ENCODE measurements at places on chromosomes 11 and 22.
A peak's percentile ranks its signal among the peaks of the same experiment; 100 is the strongest.

DNA sequence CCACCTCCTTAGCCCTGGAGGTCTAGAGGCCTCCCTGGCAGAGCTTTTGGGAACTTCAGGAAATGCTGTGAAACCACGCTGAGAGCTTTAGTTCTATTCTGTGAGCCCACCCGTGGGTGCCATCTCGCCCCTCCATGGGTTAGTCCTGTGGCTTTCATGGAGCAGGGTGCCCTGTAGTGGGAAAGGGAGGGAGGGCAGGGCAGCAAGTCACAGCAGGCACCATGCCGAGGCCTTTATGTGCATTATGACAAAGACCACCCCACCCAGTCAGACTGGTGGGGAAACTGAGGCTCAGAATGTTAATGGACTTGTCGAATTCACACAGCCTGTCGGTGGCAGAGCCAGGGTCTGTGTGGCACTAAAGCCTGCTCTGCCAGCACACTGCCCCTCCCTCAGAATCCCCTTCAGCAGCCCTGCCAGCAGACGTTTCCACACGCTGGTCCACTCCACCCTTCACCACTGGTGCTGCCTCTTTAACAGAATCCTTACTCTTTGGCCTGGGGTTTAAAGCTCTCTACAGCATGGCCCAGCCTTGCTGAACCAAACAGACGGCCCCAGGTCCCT, 13.4 kb downstream of the TMPRSS13 start:
- H3K27me3 ChIP-seq: no peaks in the 10 kb centered on the region
- no peak for DNase-seq
- H3K4me3 ChIP-seq: no peak overlapping the region
- H3K4me1 ChIP-seq: peaks cover 5% of the 10 kb centered on the region
- peaks cover 1% of the 10 kb centered on the region for H3K36me3 ChIP-seq
- H3K27ac ChIP-seq: peak overlapping the region; percentile 50

DNA sequence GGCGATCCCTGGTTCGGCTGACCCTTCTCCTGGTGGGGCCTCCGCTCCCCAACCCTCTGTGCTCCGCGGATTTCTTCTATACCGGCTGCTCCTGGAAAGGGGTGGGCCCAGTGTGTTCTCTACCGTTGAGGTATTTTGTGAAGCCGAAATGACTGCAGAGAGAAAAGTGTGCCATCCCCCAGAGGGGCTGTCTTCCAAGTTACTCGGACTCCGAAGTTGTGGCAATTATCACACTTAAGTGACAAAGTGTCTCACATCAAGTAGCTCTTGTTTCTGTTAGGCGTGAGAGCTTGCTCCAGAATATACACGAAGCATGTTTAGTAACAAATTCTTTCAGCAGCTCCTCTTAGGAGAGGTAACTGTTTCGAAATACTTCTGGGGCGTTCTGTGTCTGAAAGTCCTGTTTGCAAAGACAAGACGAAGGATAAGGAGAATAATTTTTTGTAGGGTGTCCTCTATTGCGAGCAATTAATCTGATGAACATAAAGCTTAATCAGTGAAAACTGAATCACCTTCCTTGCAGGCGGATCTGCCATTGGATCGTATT, 434 bp downstream of the XPNPEP3 start:
- H3K4me1 ChIP-seq: peaks cover 31% of the 10 kb centered on the region
- H3K4me3 ChIP-seq: peak overlapping the region; percentile 97
- peak overlapping the region; percentile 97 for H3K27ac ChIP-seq
- no peaks in the 10 kb centered on the region for H3K27me3 ChIP-seq
- H3K36me3 ChIP-seq: peaks cover 26% of the 10 kb centered on the region

DNA sequence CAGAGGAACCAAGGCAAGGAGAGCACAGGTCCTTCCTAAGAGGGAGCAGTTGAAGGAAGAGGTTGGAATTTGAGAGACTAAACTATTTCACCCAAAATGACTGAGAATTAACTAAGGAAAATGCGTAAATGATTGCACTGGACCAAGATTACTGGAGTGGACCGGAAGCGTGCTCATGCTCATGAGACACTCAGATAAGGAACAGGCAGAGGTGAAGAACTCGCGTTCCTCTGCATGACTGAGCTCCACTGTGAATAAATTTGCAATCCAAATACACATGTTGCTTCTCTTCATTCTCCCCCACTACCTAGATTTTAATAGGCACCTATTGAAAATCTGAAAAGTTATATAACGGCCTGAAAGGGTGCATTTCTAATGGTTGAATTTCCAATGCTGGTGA, 207.0 kb downstream of the KIRREL3 start:
- DNase-seq: no peak
- no peaks in the 10 kb centered on the region for H3K36me3 ChIP-seq
- no peaks in the 10 kb centered on the region for H3K27me3 ChIP-seq
- H3K27ac ChIP-seq: no peak overlapping the region
- no peak overlapping the region for H3K4me3 ChIP-seq

DNA sequence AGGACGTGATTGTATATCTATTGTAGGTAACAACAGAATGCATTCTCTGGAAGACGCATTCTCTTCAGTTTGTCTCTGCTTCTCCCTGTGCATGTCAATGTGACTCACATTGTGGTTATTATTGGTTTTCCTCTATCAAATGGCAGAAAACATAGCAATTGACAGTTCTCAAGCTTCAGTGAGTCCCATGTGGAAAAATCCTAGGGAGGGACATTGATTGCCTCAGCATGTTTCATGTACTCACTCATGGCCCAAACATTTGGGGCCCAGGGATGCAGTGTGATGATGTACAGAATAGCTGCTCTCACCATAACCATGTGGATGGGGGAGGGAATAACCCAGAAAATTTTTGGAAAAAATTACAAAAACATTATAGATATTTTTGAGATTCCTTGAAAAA, 9.3 kb upstream of the ARL14EP start:
- no peak for DNase-seq
- no peaks in the 10 kb centered on the region for H3K36me3 ChIP-seq
- H3K4me1 ChIP-seq: no peaks in the 10 kb centered on the region
- H3K27me3 ChIP-seq: peaks cover 39% of the 10 kb centered on the region
- H3K4me3 ChIP-seq: no peak overlapping the region

DNA sequence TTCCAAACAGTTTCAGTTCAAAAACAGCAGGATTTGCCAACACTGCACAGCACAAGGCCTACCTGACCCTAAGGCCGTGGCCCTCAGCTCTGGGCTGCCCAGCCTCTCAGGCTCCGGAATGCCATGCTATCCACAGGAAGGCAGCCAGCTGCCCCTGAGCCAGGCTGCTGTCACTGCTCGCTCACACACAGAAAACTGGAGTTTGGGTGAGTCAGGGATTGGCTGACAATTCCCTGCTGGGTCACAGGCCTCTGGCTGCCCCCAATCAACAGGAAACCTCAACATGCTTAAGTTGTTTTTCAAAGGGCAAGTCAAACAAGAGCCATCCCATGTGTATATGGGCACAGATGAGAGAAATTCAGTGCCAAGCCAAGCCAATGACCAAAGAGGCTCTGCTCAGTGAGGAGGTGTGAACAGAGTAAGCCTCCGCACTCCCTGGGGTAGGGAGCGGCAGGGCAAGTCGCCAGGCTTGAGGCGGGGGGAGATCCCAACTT, 50.2 kb downstream of the RPL27A start:
- no peak overlapping the region for H3K27ac ChIP-seq
- peaks cover 19% of the 10 kb centered on the region for H3K27me3 ChIP-seq
- no peaks in the 10 kb centered on the region for H3K36me3 ChIP-seq
- no peaks in the 10 kb centered on the region for H3K4me1 ChIP-seq

GRCh38 chr22:24400726-24401596, 26.4 kb upstream of the ADORA2A start:
- DNase-seq: no peak
- H3K4me1 ChIP-seq: peaks cover 28% of the 10 kb centered on the region
- no peak overlapping the region for H3K27ac ChIP-seq
- peak overlapping the region; percentile 14 for H3K4me3 ChIP-seq
- no peaks in the 10 kb centered on the region for H3K27me3 ChIP-seq

DNA sequence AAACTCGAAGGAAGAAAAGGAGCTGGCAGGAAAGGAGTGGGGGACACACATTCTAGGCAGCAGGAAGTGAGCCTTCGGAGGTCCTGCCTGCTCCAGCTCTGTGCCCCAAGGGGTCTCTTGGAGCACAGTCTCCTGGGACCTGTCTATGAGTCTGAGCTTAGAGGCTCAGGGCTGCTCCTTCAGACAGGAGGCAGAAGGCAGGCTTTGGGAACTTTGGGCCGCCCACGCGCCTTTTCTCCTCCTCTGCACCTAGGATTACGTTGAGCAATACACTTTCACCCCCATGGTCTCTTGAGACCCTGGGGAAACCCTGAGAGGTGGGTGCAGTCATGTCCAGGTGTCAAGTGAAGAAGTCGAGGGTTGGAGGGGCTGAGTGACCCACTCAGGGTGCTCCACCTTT, 965 bp downstream of the TCN2 start:
- DNase-seq: no peak
- H3K27me3 ChIP-seq: peaks cover 44% of the 10 kb centered on the region
- H3K27ac ChIP-seq: no peak overlapping the region
- peaks cover 15% of the 10 kb centered on the region for H3K4me1 ChIP-seq
- no peak overlapping the region for H3K4me3 ChIP-seq

DNA sequence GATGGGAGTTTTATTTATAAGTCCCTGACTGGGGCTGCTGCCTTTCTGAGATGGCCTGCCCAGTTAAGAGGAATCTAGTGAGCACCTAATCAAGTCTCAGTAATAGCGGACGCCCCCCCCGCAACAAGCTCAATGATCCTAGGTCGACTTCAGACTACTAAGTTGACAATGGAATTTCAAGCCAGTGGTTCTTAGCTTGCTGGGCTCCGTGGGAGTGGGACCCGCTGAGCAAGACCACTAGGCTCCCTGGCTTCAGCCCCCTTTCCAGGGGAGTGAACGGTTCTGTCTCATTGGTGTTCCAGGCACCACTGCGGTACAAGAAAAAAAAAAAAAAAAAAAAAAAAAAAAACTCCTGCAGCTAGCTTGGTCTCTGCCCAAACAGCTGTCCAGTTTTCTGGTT, 156.8 kb upstream of the CARD18 start:
- no peaks in the 10 kb centered on the region for H3K36me3 ChIP-seq
- no peak overlapping the region for H3K4me3 ChIP-seq
- no peaks in the 10 kb centered on the region for H3K4me1 ChIP-seq
- no peak overlapping the region for H3K27ac ChIP-seq
- DNase-seq: no peak

GRCh38 chr22:47398491-47398890, 636.0 kb downstream of the TBC1D22A start:
- H3K27me3 ChIP-seq: peaks cover 16% of the 10 kb centered on the region
- no peaks in the 10 kb centered on the region for H3K4me1 ChIP-seq
- DNase-seq: no peak
- no peaks in the 10 kb centered on the region for H3K36me3 ChIP-seq

GRCh38 chr11:121389651-121390050, 62.5 kb upstream of the SORL1 start:
- no peaks in the 10 kb centered on the region for H3K27me3 ChIP-seq
- no peak for DNase-seq
- no peak overlapping the region for H3K27ac ChIP-seq
- peaks cover 2% of the 10 kb centered on the region for H3K36me3 ChIP-seq
- no peak overlapping the region for H3K4me3 ChIP-seq
- peaks cover 5% of the 10 kb centered on the region for H3K4me1 ChIP-seq

GRCh38 chr11:69160296-69161116, 4.8 kb downstream of the SMIM38 start:
- peaks cover 2% of the 10 kb centered on the region for H3K36me3 ChIP-seq
- H3K4me3 ChIP-seq: no peak overlapping the region
- no peak for DNase-seq
- H3K4me1 ChIP-seq: no peaks in the 10 kb centered on the region

DNA sequence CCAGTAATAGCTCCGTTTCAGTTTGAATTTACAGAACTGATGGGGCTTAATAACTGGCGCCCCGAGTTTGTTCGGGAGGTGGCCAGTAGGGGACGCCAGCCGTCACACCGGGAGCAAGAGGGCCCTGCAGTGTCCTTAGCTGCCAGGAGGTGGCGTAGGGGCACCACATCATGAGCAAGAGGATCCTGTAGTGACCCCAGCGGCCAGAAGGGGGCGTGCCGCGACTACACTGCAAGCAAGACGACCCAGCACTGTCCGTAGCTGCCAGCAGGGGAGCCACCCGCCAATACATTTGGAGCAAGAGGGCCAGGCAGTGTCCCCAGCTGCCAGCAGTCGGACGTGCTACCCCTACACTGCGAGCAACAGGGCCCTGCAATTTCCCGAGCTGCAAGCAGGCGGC, 663.7 kb upstream of the B3GAT1 start:
- H3K27ac ChIP-seq: no peak overlapping the region
- H3K27me3 ChIP-seq: peaks cover 16% of the 10 kb centered on the region
- H3K4me3 ChIP-seq: no peak overlapping the region
- peaks cover 2% of the 10 kb centered on the region for H3K36me3 ChIP-seq

DNA sequence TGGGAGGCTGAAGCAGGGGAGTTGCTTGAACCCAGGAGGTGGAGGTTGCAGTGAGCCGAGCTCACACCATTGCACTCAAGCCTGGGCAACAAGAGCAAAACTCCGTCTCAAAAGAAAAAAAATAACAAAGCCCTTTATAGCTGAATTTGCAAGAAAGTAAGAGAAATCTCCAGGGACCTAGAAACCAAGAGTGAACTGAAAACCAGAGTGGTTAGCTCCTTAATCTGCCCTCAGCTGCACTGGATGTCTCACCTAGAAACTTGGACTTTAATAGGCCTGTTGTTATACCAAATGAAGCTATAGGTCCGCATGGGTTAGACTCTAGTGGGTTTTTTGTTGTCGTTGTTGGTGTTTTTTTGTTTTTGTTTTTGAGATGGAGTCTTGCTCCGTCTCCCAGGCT, 4.1 kb downstream of the NEU3 start:
- DNase-seq: no peak
- no peak overlapping the region for H3K27ac ChIP-seq
- no peaks in the 10 kb centered on the region for H3K27me3 ChIP-seq
- peaks cover 26% of the 10 kb centered on the region for H3K4me1 ChIP-seq

- no peak overlapping the region for H3K4me3 ChIP-seq
- H3K27ac ChIP-seq: no peak overlapping the region
- H3K4me1 ChIP-seq: peaks cover 5% of the 10 kb centered on the region
Observed at GRCh38 chr22:44615602-44616180, 86.3 kb upstream of the PRR5 start.

- peaks cover 7% of the 10 kb centered on the region for H3K36me3 ChIP-seq
- no peak overlapping the region for H3K27ac ChIP-seq
- H3K27me3 ChIP-seq: peaks cover 25% of the 10 kb centered on the region
Observed at GRCh38 chr22:23522623-23523251, 57.4 kb downstream of the IGLL1 start.

DNA sequence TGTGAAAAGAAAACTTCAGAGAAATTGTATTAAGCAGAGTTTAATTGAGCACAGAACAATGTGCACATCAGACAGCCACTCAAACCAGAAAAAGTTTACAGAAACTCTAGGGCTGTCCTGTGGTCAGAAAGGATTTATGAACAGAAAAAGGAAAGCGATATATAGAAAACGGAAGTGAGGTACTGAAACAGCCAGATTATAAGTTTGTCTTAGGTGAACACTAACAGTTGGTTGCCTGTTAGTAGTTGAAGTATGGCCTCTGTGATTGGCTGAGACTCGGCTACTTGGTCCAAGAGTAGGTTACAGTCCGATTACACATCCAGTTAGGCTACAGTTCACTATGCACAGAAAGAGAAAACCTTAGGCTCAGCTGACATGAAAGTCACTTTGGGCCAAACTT, 1232.5 kb upstream of the RAG2 start:
- no peak for DNase-seq
- no peaks in the 10 kb centered on the region for H3K36me3 ChIP-seq
- no peaks in the 10 kb centered on the region for H3K4me1 ChIP-seq
- H3K4me3 ChIP-seq: no peak overlapping the region
- no peak overlapping the region for H3K27ac ChIP-seq

All from central memory CD8-positive, alpha-beta T cell (primary cell).